Fibroblast of the aortic adventitia (primary cell): ENCODE measurements at places on chromosomes 1 and 21. TPM values are rescaled to one million over a fixed set of nuclear protein-coding genes. Genes with fewer than 3 reads are reported as not detected.
A peak's percentile ranks its signal among the peaks of the same experiment; 100 is the strongest.

DNA sequence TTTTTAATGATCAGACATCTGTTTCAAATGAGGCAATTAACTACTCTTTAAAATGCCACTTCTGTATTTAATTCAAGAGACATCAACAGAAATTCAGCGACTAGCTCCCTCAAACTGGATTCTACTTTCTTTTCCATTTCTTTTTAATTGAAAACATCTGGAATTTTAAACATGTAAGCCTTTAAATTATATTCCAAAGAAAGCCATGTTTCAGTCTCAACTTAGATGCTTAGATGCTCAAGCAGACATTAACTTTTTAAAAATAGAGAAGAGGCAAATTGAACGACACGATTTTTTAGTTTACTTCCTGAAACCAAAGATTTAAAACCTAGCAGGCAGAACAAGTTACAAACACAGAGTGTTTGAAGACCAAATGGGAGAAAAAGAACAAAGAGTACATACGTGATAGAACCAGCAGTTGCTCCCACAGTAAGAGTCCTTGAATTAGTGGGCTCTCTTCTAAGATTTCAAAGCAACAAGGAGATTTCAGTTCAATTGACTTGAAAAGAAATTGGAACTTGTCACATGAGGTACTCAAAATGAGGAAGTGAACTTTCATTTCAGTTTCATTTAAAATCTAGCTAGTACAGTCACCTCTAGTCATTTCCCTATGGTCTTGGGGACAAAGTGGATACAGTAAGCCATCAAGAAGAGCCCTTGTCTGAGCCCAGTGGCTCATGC lies at the start of gene CTSS:
TSS of gene CTSS (minus strand) at position 483 of the 681 bp plus-strand sequence. CDS start 1,015 bp downstream, outside the sequence.
- DNase-seq, result peak; percentile 57

- no peak for DNase-seq
These were observed 81.6 kb downstream of the PDE9A start for GRCh38 chr21:42735061-42735460.

DNA sequence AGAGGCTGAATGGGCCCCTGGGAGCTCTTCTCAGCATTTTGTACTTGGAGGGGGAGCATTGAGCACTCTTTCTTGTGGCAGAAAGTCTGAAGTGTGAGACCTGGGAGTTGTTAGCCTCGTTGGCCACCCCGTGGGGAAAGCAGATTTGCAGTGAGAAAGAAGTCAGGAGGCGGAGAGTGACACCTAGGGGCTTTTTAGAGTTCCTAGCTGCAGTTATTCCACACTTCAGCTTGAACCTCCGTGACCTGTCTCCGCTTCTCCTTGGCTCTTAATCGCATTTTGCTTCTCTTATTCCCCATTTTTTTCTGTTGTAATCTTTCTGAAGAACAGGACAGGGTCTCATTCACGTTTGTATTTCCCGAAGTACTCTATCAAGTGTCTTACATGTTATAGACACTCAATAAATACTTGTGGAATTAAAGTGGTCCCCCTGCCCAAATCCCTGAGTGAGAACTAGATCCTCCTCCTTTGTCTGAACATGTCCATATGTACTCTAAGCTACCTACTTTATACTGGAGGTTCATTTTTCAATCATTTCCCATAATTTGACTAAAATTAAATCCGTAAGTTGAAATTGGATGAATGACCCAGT lies 14.5 kb upstream of the C1orf141 start:
- DNase-seq, result peak; percentile 91

- DNase-seq, result no peak
These were observed 49.0 kb downstream of the SYT2 start for GRCh38 chr1:202661136-202661845.

SCAF4 gene
- total RNA-seq, result 4.5 and 14.5 TPM in 2 replicates

SLC6A17 gene
- total RNA-seq, result 0.16 and 0.90 TPM in 2 replicates

PPFIA4 gene
- 1.3 and 10.0 TPM in 2 replicates for total RNA-seq

RORC gene
- not detected in 2 replicates for total RNA-seq

FCGR3B gene
- not detected in 2 replicates for total RNA-seq
